Immature natural killer cell (primary cell): ENCODE measurements at places on chromosomes 4 and X. TPM values are rescaled to one million over a fixed set of nuclear protein-coding genes. Genes with fewer than 3 reads are reported as not detected.
A peak's percentile ranks its signal among the peaks of the same experiment; 100 is the strongest.

The LAP3 gene
- 106 TPM for polyA plus RNA-seq

The FGA gene
- not detected for polyA plus RNA-seq

The TLR6 gene
- polyA plus RNA-seq = 3.9 TPM

The TCEAL1 gene
- 31.2 TPM for polyA plus RNA-seq

DNA sequence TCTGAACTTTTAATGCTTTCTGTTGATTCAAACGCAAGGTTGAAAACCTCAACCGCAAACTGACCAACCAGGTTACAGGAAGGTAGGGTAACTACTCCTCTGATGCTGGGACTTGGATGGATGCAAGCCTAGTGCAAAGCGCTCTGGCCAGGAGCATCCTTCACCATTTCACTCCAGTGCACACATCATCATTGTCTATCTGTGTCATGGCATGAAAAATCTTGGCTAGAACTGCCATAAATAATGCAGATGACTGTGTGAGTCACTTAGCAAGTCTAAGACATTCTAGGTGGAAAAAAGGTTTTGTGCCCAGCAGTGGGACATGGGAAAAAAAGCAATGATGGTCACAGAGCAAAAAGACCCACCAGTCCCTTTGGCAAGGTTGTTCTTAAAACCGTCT lies 10.9 kb downstream of the ADGRA3 start:
- no peaks in the 10 kb centered on the region for H3K36me3 ChIP-seq
- no peaks in the 10 kb centered on the region for H3K27me3 ChIP-seq
- H3K27ac ChIP-seq = no peak overlapping the region
- H3K4me1 ChIP-seq = peaks cover 17% of the 10 kb centered on the region

DNA sequence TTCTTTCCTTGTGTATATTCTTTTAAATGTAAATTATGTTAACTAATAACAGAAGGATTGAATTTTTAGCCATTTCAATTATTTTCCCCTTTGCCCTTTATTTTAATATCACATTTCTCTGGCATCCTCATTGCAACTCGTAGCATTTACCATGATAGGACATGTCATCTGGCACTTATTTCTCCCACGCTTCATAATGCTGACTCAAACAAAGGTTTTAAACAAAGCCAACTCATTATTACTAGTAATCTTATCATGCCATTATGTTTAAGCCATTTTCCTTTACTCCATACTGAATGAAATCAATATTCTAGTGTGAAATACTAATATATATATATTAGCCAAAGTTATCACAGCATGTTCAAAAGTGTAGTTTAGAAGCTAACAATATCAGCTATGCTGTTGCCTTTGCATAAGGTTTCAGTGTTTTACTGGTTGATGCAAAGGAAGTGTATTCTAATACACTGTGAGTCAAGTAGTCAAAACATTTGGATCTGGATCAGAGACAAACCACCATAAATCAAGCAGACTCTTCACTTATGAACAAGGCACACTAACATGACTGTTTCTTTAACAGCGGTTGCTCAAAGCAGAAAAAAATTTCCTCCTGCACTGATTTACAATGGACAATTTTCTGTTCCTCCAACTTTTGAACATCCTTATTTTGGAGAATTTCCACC lies 281.6 kb downstream of the SLC7A11 start:
- H3K36me3 ChIP-seq = no peaks in the 10 kb centered on the region
- DNase-seq = no peak
- no peak overlapping the region for H3K27ac ChIP-seq
- H3K27me3 ChIP-seq = no peaks in the 10 kb centered on the region
- no peaks in the 10 kb centered on the region for H3K4me1 ChIP-seq
- no peak overlapping the region for H3K4me3 ChIP-seq

DNA sequence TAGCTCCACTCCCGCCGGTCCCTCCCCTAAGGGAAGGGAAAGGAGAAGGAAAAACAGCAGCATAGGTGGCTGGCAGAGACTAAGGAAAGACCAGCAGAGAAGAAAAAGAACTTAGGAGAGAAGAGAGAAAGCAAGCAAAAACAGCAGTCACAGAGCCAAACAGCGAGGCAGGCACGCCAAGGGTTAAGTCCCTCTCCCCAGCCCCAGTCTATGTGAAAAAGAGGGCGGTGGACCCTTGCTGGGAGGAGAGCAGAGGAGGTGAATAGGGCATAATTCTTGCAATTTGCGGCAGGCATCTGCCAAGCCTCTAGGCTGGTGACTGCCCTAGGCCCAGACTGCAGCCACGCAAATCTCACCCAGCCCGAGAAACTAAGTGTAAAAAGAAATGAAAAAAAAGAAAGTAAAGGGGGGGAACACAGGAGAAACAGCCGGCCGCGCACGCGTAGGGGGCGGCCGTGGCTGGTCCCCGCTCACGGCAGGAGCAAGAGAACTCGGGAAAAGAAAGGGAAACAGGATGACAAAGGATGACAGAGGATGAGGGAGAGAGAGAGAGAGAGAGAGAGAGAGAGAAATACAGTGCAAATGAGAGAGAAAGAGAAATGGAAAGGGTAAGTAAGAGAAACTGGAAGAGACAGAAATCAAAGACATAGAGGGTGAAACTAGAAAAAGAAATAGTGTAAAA lies 48.6 kb downstream of the MAGEA9 start:
- H3K4me1 ChIP-seq = peaks cover 56% of the 10 kb centered on the region
- H3K27me3 ChIP-seq = peaks cover 6% of the 10 kb centered on the region
- H3K27ac ChIP-seq = peak overlapping the region; percentile 95
- peak overlapping the region; percentile 83 for H3K4me3 ChIP-seq
- no peaks in the 10 kb centered on the region for H3K36me3 ChIP-seq
- peak; percentile 69 for DNase-seq
